Stomach (tissue), 19 donors: ENCODE measurements at places on chromosomes 12 and 14. TPM values are rescaled to one million over a fixed set of nuclear protein-coding genes. Genes with fewer than 3 reads are reported as not detected.

Gene P2RX2
- polyA plus RNA-seq = 0.78 TPM

Gene SYNDIG1L
- polyA plus RNA-seq = not detected

Gene KANSL2
- 23.6 TPM for polyA plus RNA-seq

Gene CBLN3
- polyA plus RNA-seq = 0.81 TPM

Gene MIP
- polyA plus RNA-seq = not detected

Gene CMA1
- not detected for polyA plus RNA-seq

Gene SLC25A29
- 9.0 TPM for polyA plus RNA-seq

Gene NANOG
- polyA plus RNA-seq = not detected

Gene IFI27L1
- 33.7 TPM for polyA plus RNA-seq

Gene TAS2R9
- not detected for polyA plus RNA-seq

Gene NFATC4
- polyA plus RNA-seq = 99.0 TPM

Gene OTX2
- polyA plus RNA-seq = not detected

Gene MEG3
- 13.4 TPM for polyA plus RNA-seq

Gene PTCSC3
- 0.65 TPM for polyA plus RNA-seq

Gene PPP2R5C
- polyA plus RNA-seq = 56.6 TPM

Gene CCDC198
- polyA plus RNA-seq = not detected

Gene ANAPC7
- 13.0 TPM for polyA plus RNA-seq

Gene SLC6A13
- polyA plus RNA-seq = not detected

Gene AICDA
- polyA plus RNA-seq = not detected

Gene TBX3
- 4.9 TPM for polyA plus RNA-seq

Gene CD27
- 1.7 TPM for polyA plus RNA-seq

Gene TPH2
- not detected for polyA plus RNA-seq

Gene SOS2
- polyA plus RNA-seq = 8.9 TPM

Gene YBX3
- polyA plus RNA-seq = 214 TPM

Gene ULK1
- polyA plus RNA-seq = 10.2 TPM

Gene GLIPR1L2
- 0.46 TPM for polyA plus RNA-seq

Gene INHBE
- polyA plus RNA-seq = not detected

Gene OR10A7
- not detected for polyA plus RNA-seq

Gene ALDH2
- polyA plus RNA-seq = 134 TPM

Gene SETD1B
- polyA plus RNA-seq = 3.2 TPM

Gene ASCL1
- 0.37 TPM for polyA plus RNA-seq

Gene SMIM41
- polyA plus RNA-seq = 11.8 TPM

Gene DIO2
- 18.6 TPM for polyA plus RNA-seq

Gene KRT72
- not detected for polyA plus RNA-seq

Gene SERPINA1
- 37.6 TPM for polyA plus RNA-seq
